A549 treated with Hydrocortisone at 1 μM for 4 hours (cell line): ENCODE measurements at places on chromosomes 16 and 17. TPM values are rescaled to one million over a fixed set of nuclear protein-coding genes. Genes with fewer than 3 reads are reported as not detected.

UMOD gene
- not detected in 5 replicates for total RNA-seq

CLEC3A gene
- total RNA-seq, result not detected in 5 replicates

INCA1 gene
- 1.1 to 2.0 TPM (median 1.8 TPM) in 5 replicates for total RNA-seq

EPX gene
- not detected in 5 replicates for total RNA-seq

FAM171A2 gene
- 2.3 to 4.3 TPM (median 3.0 TPM) in 5 replicates for total RNA-seq

STH gene
- total RNA-seq, result not detected in 5 replicates

RNF222 gene
- not detected in 5 replicates for total RNA-seq

C1QTNF1 gene
- total RNA-seq, result 45.9 to 57.7 TPM (median 49.2 TPM) in 5 replicates

SALL1 gene
- total RNA-seq, result 0.20 to 0.73 TPM (median 0.35 TPM) in 5 replicates
